Stimulated activated CD8-positive, alpha-beta memory T cell treated with anti-CD3 and anti-CD28 coated beads, Interleukin-15, amount 100 ng/mL, for 24 hours (primary cell): ENCODE measurements at places on chromosomes 6 and 20.

DNA sequence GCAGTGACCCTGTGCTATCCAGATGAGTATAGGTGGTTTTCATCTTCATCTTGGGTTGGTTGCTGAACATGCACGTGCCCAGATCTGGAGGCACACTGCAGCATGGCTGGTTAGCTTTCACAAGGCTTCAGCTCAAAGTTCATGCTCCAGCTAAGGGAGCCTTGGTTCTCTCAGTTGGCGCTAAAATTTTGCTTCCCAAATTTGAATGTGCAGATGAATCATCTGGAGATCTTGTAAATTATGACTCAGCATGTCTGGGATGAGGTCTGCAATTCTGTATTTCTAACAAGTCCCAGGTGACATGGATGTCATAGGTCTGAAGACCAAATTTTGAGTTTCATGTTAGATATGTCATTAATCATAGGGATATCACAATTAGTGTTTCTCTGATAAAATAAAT is 230.8 kb downstream of the FOXA2 start:
- no peak for DNase-seq

- DNase-seq, result no peak
Measured at GRCh38 chr6:101722471-101722870, 329.0 kb downstream of the GRIK2 start.

DNA sequence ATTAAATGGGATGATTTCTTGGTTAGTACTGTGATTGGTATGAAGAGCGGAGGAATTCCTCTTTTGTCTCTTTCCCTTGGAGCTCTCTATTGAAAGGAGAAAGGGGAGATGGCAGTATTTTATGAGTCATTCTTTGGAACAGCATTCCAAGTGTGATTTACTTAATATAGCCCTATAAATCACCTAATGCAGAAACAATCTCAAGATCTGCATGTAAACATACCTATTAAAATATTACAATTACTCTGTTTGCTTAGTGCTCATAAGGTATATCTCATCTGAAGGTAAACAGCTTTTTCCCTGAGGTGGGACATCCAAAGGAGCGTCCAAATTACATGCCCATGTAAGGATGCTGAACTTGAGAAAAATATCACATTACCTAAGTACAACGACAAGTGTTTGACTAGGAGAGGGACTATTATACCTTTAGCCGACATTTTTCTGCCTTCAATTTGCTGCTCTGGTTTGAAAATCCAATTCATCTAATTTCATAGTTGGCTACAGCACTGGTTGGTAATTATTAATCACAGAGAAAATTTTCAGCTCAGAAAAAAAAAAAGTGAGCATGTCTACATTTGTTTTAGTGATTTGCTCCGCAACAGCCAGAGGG is 229.0 kb downstream of the FOXC1 start:
- DNase-seq, result no peak

- DNase-seq, result no peak
Measured at GRCh38 chr6:127381384-127381783, 38.0 kb upstream of the ECHDC1 start.

- no peak for DNase-seq
Measured at GRCh38 chr6:141562186-141562811, 570.4 kb upstream of the GJE1 start.

- DNase-seq, result no peak
Measured at GRCh38 chr6:17347012-17347411, 46.4 kb upstream of the CAP2 start.

GRCh38 chr6:106475284-106475683 is 114.8 kb downstream of the CRYBG1 start:
- no peak for DNase-seq

- no peak for DNase-seq
Measured at GRCh38 chr20:1335961-1336698, 7.2 kb upstream of the SDCBP2 start.

DNA sequence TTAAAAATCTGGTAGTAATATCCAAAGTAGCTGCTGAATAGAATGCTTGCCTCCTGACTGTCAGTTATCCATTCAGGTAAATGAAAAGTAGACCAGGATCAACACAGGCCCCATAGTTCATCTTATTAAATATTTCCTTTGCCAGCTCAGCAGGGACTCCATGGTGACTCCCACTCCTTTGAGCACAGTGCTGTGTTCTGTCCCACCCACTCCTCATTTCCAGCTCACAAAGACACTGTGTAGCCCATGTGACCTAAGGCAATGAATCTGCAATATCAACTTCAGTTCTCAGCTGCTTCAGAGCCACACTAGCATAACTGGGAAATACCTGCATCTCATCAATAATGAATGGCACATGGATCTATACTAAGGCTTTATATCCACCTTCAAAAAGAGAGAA is 189.5 kb upstream of the MANEA start:
- DNase-seq, result no peak

GRCh38 chr6:25685251-25685650 is 33.2 kb downstream of the SCGN start:
- no peak for DNase-seq

GRCh38 chr6:139659196-139659595 is 284.7 kb upstream of the CITED2 start:
- no peak for DNase-seq

GRCh38 chr6:121652223-121652622 is 216.8 kb downstream of the GJA1 start:
- no peak for DNase-seq

DNA sequence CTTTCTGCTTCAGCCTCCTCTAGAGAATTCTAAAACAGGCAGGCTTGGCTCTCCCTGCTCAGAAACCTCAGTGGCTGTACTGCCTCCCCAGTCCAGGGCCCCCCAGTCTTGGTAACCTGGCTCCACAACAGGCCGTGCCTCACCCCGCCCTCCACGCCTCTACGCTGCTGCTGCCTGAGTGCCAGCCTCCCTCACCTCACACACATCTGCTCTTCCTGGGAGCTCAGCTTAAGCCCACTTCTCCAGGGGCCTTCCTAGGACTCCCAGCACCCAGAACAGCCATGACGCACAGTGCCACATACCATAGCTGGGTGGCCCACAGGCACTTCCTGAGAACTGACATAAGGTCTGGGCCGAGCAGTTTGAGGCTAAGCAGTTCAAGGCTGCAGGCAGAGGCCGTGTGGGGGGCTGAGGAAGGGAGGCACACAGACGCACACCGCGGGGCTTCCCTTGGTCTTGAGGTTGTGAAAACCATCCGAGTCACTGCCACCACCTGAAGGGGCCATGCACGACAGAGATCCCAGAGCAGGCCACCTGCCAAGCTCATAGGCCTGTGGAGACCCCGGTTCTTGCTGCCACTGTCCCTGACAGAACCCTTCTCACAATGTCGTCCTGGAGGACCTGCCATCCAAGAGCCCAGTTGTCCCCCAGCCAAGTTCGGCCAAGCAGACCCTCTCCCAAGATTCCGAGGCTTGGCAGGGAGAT is 42.6 kb downstream of the DSTN start:
- DNase-seq, result peak; percentile 9

- no peak for DNase-seq
Measured at GRCh38 chr20:43220612-43221011, 30.9 kb upstream of the PTPRT start.

GRCh38 chr6:168535711-168536110 is 94.7 kb downstream of the SMOC2 start:
- DNase-seq, result no peak

GRCh38 chr20:32484225-32484957 is 100.7 kb downstream of the NOL4L start:
- DNase-seq, result no peak

DNA sequence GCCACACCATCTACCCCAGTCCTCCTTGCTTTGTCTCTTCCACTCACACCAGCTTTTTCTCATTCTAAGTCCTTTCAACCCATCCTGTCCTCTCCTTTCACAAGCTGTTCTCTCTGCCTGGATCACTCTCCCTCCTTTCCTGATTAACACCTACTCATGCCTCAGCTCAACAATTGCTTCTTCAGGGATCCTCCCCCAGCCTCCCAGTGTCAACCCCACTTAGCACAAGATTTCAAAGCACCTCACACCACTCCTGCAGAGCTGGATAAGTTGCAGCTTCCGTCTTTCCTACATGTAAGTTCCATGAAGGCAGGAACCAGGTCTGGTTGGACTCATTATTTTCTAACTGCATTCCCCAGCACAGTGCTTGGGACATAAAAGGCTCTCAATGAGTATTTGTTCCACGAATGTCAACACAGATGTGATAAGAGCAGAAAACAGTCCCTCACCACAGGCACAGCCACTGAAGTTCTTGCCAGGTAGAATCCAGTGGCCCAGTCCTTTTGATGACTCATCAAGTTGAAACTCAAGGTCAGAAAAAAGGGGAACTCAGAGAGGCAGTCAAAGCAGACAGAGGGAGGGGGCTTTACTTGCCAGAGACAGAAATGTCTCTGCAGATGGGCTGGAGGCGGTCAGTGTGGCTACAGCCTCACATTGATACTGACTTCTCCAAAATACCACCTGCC is 193.4 kb upstream of the PRDM1 start:
- no peak for DNase-seq

DNA sequence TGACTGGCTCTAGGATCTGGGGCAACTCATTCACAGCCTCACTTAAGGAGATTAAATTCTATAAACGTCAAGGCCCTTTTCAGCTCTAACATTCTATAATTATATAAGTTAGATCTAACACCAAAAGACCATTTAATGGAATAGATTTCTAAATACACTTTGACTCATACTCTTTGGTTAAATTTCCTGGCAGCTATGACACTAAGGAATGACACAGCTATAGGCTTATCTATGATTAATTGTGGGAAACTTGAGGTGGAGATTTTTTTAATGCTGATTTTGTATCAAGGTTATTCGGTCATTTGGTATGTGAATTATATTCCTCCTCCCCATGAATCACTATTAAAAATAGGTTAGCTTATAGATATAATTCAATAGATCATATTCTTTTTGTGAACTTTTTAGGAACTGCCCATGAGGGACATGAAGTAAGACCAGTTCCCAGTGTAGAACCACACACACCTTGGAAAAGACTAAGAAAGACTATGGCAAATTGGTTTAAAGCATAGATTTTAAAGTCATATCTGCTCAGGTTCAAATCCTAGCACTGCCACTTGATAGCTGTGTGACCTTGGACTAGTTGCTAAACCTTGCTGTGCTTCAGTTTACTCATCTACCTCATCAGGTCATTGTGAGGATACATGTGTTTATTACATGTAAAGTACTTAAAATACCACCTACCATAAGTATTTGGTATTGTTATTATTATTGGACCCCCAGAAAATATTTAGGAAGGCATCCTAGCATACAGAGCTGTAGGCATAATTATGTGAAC is 116.0 kb downstream of the CRYBG1 start:
- no peak for DNase-seq

- DNase-seq, result no peak
Measured at GRCh38 chr20:50874758-50875665, 56.2 kb downstream of the ADNP start.

DNA sequence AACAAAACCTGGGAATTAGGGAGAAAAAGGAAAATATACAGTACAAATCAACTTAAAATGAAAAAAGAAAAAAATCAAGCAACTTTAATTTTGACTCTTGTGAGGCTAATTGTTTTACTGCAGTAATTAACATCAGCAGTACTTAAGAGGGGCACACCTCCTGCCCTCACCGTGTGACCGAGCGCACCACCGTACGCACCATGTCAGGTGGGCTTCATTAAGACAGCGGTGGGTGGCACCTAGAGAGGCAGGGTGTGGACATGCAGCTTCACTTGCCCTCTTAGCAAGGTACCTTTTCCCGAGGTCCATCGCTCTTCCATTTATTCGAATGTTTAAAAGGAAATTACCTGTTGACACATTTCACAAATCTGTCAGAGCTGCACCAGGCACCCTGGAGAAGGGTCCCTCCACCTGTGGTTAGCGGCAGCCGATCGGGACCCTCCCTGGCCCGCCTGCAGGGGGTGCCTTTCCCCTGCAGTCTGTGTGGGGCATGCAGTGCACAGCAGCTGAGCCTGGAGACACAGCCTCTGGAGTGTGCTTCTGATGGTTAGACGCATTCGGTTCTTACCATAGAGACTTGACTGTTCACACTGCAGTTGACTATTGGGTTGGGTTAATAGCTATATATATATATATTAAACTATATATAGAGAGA is 184.1 kb downstream of the TMEM242 start:
- DNase-seq, result no peak

DNA sequence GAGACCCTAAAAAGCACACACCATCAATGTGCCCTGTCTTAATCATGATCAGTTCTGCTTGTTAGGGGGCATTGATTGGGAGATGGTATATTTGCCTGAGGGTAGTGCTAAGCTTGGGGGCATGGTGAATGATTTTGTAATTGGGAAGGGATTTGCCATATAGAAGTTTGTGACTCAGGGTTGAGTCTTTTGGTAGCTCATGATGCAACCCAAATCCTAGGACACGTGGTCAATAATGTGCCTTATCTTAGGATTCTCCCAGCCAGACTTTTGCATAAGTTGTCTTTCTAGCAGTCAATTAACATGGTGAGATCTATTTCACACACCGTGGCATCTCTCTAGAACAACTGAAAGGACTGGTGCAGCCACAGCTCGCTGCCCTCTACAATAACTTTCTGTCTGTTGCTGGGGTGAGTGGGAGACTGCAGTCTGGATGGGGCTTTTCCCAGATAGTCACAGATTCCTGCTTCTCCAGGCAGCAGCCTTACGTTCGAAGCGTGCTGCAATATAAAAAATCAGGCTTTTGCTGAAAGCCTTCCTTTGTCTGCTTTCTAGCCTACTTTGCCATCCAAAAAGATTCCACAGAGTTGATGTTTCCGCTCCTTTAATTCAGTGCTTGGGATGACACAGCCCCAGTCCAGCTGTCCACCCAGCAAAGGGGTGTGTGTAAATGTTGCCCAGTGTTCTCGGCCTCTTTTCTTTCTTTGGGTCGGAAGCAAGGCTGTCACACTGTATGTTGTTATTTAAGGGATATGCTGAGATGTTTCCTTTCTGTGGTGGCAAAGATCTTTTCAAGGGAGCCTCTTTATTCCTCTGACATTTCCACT is 58.9 kb downstream of the ID4 start:
- no peak for DNase-seq

GRCh38 chr6:169087443-169088041 is 166.1 kb downstream of the THBS2 start:
- no peak for DNase-seq

GRCh38 chr6:150599199-150600009 is at the start of gene PLEKHG1:
Gene PLEKHG1 (plus strand): TSS chr6:150599885. CDS start chr6:150733682, 133,797 bp downstream.
- DNase-seq, result no peak

- no peak for DNase-seq
Measured at GRCh38 chr20:44746367-44747165, 901 bp downstream of the KCNK15 start.

DNA sequence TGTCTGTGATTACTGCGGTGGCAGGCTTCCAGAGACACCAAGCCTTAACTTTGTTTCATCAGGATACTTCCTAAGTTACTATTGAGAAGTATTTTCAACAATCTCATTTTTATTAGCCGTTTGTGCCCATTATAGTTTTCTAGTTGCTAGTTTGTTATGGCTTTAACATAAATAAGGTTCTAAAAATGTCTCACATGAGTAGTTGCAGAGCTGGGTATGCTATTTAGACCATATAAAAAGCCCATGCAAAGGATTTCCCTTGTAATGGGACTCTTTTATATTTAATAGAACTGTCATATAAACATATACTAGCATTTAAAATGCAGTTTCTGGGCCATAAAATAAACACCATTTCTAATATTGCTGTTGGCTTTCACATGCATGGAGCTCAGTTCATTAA is 205.3 kb upstream of the TCF21 start:
- DNase-seq, result no peak

- DNase-seq, result no peak
Measured at GRCh38 chr6:132498638-132499037, 14.3 kb downstream of the STX7 start.
